Heart right ventricle (tissue), 16 donors: ENCODE measurements at places on chromosomes 16 and 17. TPM values are rescaled to one million over a fixed set of nuclear protein-coding genes. Genes with fewer than 3 reads are reported as not detected.

Gene SYNGR3
- total RNA-seq: not detected

Gene CLTC
- 185 TPM for total RNA-seq

Gene CORO6
- 103 TPM for total RNA-seq

Gene TMC8
- total RNA-seq: 11.2 TPM

Gene GNAO1
- 36.7 TPM for total RNA-seq

Gene USP43
- not detected for total RNA-seq

Gene CBX1
- 39.6 TPM for total RNA-seq

Gene CD300LF
- 0.13 TPM for total RNA-seq

Gene AARSD1
- 28.6 TPM for total RNA-seq

Gene EVI2B
- total RNA-seq: 4.6 TPM

Gene KRT31
- not detected for total RNA-seq
